CD8-positive, alpha-beta T cell (primary cell): ENCODE measurements at places on chromosomes 12 and 14.

GRCh38 chr14:74179856-74180255 lies 59.4 kb upstream of the VSX2 start:
- no peak for DNase-seq

- no peak for DNase-seq
Observed at GRCh38 chr14:68476212-68477109, 316.4 kb downstream of the ZFP36L1 start.

DNA sequence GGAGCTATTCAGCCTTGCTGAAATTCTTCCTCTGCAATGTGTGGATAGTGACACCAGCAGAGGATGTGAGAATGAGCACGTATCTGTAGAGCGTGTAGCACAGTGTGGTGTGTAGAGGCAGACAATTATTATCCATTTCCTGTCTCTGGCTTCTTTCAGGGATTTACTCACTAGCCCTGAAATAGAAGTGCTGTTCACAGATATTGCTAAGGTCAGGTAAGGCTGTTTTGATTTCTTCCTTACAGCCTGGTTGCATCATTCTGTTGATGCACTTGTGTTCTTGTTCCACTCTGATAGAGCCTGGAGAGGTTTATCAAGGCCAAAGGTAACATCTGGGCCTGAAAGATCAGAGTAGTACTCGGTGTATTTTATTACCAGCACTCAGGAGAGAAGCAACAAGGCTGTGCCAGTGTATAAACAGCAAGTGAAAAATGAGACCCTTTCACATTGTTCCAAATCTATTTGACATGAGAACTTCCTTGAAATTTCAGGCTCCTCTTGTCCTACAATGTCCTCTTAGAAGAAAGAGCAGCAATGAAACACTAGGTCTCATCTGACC lies 16.7 kb downstream of the ARG2 start:
- no peak for DNase-seq

GRCh38 chr12:646442-647384 lies 16.5 kb downstream of the NINJ2 start:
- DNase-seq = no peak

- no peak for DNase-seq
Observed at GRCh38 chr14:51160871-51161270, 66.0 kb upstream of the TRIM9 start.

DNA sequence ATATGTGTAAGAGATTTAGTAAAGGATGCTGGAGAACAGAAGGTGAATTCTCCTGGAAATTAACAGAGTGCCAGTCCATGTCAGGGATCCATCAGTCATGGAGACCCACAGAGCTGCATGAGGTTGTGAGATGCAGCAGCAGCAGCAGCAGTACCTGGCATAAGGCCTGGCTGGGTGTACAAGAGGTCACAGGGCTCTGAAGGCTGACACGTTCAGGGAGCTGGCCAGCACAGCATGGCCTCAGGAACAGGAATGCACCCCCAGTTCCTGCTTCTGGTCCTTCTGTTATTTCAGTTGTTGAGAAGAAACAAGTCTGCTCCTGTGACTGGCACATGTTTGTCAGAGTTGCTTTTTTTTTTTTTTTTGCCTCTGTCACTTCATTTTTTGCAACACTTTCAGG lies 210.8 kb downstream of the CNTN1 start:
- DNase-seq = no peak

DNA sequence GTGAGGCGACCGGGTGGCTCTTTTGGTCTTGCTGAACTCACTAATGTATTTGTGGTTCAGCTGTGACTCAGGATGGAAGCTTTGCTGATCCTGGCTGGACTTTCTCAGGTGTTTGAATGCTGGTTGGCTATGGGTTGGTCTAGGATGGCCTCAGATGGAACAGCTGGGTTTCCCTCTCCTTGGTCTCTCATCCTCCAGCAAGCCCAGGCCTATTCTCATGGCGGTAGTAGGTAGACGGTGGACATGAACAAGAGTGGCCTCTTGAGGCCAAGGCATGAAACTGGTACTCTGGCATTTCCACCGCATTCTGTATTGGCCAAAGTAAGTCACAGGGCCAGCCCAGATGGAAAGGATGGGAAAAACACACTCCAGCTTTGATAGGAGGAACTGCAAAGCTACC lies 11.8 kb upstream of the POLR3B start:
- DNase-seq = no peak

GRCh38 chr12:120905856-120906384 lies 1.8 kb upstream of the SPPL3 start:
- DNase-seq = no peak

DNA sequence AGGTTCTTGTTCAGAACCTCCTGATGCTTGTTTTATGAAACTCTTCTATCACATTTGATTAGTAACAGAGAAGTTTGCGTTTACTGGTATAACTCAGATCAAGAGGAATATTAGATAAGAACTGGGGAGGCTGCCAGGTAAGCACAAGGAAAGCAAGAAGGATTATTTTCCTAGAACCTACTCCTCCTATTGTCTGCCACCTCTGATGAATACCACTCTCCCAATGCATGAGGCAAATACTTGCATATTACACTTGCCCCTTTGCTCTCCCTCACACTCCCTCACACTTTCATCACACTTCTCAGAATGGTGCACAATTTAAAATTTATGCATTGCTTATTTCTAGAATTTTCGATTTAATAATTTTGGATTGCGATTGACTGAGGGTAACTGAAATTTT lies 43.6 kb downstream of the LIN7A start:
- no peak for DNase-seq

- no peak for DNase-seq
Observed at GRCh38 chr14:55756078-55756477, 176.1 kb downstream of the KTN1 start.

DNA sequence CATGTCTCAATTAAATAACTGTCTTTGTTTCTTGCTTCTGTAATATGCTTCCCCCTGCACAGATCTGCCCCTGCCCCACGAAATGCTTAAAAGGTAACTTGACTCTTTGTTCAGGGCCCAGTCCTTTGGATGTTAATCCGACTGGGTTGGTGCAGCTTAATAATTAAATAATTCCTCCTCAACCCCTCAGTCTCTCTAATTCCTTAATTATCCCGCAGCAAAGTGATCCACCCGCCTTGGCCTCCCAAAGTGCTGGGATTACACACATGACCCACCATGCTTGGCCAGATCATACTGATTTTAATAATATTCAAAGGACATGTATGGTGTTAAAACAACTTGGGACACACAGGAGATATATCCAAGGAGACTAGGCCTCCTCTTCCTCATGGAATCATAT lies 18.2 kb upstream of the ANAPC7 start:
- no peak for DNase-seq

GRCh38 chr12:103913100-103913499 lies 17.1 kb upstream of the HSP90B1 start:
- no peak for DNase-seq

- DNase-seq = no peak
Observed at GRCh38 chr14:25411781-25412757, 362.1 kb upstream of the STXBP6 start.

GRCh38 chr12:124302241-124302806 lies 7.4 kb downstream of the RFLNA start:
- DNase-seq = no peak
